ENCODE measurements at places on chromosomes 1 and 21.
A peak's percentile ranks its signal among the peaks of the same experiment; 100 is the strongest.

- no peak for DNase-seq
These were observed 38.1 kb downstream of the LRRC52 start for GRCh38 chr1:165581926-165582325.

- no peak for DNase-seq
These were observed 91.8 kb downstream of the ADCY10 start for GRCh38 chr1:167821969-167822685.

- peak; percentile 98 for DNase-seq
These were observed 11.5 kb upstream of the COL16A1 start for GRCh38 chr1:31715087-31715872.

GRCh38 chr1:174964261-174964971 lies 35.3 kb upstream of the CACYBP start:
- no peak for DNase-seq

GRCh38 chr1:87513966-87514660 lies 185.4 kb downstream of the LMO4 start:
- no peak for DNase-seq

DNA sequence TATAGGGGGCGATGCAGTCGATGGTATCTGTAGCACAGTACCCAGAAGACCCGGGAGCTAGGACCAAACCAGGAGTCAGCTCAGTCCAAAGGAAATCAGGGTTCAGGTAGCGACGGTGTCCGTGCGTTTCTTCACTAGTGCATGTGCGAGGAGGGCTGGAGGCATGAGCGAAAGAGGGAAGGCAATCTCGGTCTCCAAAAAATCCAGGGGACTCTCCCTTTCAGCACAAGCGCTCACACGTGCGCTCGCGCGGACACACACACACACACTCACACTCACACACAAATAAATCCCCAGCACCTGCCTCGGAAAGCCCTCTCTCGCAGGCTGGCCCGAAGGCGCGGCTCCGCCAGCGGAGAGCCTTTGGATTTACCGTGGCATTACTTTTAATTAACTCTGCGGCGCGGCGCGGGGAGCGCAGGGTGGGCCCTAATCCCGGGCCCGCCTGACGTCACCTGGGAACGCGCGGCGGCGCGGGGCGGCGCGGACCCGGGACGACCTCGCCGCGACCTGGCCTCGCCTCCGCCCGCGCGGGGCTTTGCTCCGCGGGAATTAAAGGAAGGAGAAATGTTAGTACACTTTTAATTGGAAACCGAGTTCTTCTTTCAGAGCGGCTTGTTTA lies 121.2 kb downstream of the LMX1A start:
- DNase-seq: no peak

GRCh38 chr1:213987927-213988506 lies at the start of gene PROX1:
PROX1 (plus strand) TSS chr1:213987973; CDS start chr1:213996536, 8,563 bp downstream.
- DNase-seq: no peak

DNA sequence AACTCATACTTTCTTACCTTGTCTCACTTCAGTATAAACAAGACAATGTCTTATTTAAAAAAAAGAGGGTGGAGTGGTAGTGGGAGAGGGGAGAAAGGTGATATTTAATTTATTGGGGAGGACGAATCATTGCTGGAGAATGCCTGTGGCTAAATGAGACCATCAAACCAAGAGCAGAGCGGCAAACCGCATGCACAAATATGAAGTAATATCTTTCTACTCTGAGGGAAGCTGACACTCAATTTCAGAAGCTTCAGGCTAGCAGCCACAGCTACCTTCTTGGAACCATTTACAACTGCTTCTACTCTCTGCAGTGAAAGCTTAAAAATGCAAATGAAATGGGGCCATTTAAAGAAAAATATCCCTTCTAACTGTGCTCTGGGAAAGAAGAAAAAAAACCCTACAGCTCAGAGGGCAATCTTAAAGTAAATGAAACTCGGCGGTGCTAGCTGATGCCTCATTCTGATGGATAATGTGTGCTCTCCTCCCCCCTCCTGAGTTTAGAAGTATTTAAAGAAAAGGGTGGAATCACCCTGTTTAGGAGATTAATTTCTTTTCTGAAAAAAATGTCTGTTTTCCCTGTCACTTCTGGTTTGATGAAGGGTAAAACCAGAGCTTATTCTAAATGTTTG lies 178.2 kb upstream of the CAMK1G start:
- no peak for DNase-seq

DNA sequence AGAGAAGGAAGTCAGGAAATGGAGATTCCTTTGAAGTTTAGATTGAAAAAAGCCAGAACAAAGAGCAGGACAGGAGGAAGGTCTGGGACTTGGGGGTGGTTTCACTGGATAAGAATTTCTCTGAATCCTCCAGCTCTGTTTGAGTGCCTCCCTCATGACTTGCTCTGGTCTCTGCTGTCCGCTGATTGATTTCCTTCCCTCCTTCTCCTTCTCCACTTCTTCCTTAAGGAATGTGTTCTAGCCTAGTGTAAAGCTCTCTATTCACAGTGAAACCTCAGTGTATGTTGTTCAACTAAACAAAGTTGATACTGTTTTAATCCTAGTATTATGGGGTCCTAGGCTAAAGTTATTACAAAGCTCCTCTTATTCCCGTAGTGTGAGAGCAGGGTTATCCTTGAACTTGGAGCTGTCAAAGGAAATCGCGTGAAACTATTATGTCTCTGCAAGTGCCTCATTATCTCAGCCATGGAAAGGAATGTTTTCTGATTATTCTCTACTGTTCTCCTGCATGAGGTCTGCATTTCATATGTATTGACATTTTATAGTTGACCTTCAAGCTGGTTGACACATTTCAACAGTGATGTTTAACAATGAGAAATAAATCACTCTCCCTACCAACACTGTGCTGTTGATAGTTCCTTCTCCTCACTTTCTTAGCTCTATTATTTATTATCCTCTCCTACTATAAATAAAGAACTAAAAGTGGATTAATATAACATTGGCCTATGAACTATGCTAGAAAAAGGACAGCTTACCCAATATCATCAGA lies 82.7 kb upstream of the KCTD3 start:
- DNase-seq: no peak

DNA sequence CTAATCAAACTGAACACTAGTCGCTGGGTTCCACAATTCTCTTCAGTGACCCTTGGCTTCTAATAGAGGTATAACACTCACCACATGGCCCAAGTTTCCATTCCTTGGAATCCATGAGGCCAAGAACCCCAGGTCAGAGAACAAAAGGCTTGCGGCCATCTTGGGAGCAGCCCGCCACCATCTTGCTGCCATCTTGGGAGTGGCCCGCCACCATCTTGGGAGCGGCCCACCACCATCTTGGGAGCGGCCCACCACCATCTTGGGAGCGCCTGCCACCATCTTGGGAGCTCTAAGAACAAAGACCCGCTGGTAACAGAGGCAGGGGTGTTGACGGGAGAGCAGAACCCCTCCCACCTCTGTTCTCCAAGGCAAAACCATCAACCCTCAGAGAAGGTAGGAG lies 493.4 kb downstream of the MATN1 start:
- DNase-seq: no peak

DNA sequence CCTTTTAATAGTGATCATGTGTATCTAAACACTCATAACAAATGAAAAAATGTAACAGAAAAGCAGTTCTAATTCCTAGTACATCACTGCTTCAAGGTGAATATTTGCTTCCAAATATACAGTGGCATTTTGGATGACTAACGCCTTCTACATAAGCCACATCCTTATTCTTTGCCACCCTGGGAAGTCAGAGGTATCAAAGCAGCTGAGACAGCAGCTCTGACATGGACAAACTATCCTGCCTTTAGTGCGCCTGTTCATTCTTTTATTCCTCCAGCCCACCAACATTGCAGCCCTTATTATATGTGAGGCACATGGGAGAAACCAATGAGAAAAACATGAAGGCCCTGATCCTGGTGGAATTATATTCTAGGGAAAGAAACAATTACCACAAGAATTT lies 183.0 kb downstream of the APP start:
- no peak for DNase-seq

DNA sequence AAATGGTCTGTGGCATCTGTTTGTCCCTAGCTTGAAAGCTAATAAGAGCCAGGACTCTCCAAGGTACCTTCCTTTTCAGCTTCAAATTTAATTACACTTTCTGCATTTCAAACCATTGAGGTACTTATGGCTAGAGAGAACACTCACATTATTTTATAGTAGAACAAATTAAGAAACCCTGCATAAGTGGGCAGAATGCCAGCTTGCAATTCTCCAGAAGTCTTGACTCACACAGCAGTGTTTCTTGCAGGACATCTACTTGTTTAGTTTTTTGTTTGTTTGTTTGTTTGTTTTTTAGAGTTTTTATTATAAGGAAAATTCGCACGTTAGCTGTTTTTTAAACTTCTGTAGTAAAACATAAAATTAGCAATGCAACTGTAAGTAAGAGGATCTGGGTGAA lies 397.2 kb downstream of the NEGR1 start:
- DNase-seq: no peak

- DNase-seq: peak; percentile 84
These were observed at the start of gene RBP7 for GRCh38 chr1:9996624-9997582. RBP7 (plus strand) TSS chr1:9997228; CDS start chr1:9997259, 31 bp downstream.

- DNase-seq: no peak
These were observed 154.8 kb downstream of the BACH1 start for GRCh38 chr21:29453511-29453910.

All from posterior vena cava (tissue), 2 donors.